ENCODE measurements at places on chromosomes 4 and X.

DNA sequence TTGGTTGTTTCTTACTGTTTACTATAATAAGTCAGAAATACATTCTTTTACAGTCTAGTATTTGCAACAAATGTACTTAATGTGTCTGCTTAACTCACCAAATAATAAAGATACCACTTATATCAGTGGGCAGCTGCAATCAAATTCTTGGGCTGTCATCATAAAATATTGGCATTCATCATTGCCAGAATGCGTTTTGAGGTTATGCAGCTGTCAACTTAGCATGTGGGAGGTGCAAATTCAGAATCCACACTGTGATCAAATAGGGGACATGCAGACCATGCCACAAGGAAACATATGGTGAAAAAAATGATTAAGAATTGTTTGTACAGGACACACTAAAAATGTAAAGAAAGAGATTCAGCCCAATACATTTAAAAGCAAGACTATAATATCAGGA is 86.5 kb downstream of the HCCS start:
- H3K4me1 ChIP-seq: no peaks in the 10 kb centered on the region
- no peaks in the 10 kb centered on the region for H3K36me3 ChIP-seq
- no peaks in the 10 kb centered on the region for H3K27me3 ChIP-seq
- H3K27ac ChIP-seq: no peak overlapping the region
- no peak for DNase-seq

DNA sequence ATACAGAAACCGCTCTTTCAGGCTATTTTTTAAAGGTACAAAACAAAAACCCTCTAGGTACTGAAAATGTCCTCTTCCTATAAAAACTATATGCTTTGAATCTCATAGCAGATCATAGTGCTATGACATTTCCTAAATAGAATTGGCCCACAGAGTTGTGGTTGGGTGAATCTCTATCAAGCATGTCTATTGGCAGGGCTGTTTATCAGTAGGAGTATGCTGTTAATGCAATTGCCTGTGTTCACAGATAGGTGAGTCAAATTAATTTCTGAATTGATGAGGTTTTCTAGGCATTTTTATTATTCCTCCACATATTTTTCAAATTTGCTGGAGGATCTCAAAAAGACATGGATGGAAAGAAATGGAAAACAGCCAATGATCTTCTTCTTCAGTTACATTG is 73.9 kb downstream of the QRFPR start:
- DNase-seq: no peak
- no peak overlapping the region for H3K4me3 ChIP-seq
- no peaks in the 10 kb centered on the region for H3K27me3 ChIP-seq

DNA sequence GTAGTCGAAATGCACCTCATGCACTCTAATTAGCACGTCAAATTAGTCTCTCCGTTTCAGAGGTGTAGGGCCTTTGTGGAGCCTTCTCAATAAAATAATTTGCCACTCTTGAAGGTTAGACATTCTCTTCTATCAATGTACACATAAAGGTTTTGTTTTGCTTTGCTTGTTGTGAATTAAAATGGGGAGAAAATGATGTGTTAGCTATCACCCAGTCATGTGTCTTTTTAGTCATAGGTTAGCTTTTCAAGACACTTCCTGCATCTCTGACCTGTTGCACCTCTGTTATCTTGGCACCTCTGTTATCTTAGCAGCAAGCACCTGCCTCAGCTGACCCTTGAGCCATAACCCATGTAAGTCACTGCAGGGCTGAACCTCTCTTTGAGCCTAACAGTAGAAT is 936 bp downstream of the TMEM144 start:
- DNase-seq: no peak
- H3K27ac ChIP-seq: peak overlapping the region; percentile 84
- H3K4me1 ChIP-seq: peaks cover 16% of the 10 kb centered on the region
- H3K27me3 ChIP-seq: no peaks in the 10 kb centered on the region
- H3K36me3 ChIP-seq: no peaks in the 10 kb centered on the region

DNA sequence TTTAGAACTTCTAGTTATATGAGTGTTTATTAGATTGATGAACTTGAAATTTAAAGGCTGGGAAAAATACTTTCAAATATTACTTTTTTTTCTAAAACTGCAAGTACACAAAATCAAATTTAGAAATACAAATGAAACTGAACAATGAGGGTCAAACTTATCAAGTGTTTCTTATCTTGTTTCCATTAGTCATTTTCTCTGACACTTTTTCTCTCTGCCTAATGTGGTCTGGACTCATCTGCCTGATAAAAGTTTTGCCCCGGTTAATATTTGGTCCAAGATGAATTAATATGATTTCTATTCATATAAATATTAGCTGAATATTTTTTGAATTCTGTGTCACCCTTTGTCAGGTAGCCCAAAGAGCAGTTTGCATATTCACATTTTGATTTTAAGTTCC is 8.7 kb upstream of the HPGDS start:
- H3K4me3 ChIP-seq: no peak overlapping the region
- H3K4me1 ChIP-seq: no peaks in the 10 kb centered on the region
- H3K27me3 ChIP-seq: no peaks in the 10 kb centered on the region
- H3K36me3 ChIP-seq: no peaks in the 10 kb centered on the region
- H3K27ac ChIP-seq: no peak overlapping the region

DNA sequence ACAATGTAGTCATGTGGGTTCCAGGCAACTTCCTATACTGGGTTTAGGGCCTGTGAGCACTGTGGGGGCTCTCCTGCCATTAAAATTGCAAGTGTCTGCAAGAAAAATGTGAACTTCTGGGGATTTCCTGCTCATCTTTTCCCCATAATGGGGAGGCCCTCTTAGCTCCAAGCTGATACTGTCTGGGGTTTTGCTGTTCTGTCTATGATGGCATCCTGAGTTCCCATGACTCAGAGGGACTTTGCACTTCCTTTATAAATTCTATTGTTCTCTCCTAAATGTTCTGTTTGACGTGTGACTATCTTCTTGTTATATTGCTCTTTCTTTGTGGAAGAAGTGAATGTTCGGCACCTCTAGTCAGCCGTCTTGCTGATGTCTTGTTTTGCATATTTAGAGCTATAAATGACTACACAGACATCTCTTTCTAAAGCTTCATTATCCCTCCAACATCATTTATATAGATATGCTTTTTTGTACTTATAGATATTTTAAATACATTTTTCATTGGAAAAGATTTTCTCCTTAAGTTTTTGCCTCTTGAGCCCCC is 465.8 kb downstream of the NAF1 start:
- no peaks in the 10 kb centered on the region for H3K36me3 ChIP-seq
- H3K4me3 ChIP-seq: no peak overlapping the region
- DNase-seq: no peak
- H3K4me1 ChIP-seq: no peaks in the 10 kb centered on the region
- H3K27ac ChIP-seq: no peak overlapping the region
- H3K27me3 ChIP-seq: no peaks in the 10 kb centered on the region

- H3K4me1 ChIP-seq: no peaks in the 10 kb centered on the region
- H3K27me3 ChIP-seq: no peaks in the 10 kb centered on the region
- no peak overlapping the region for H3K27ac ChIP-seq
- DNase-seq: no peak
These were observed 1040.0 kb downstream of the STPG2 start for GRCh38 chr4:97103252-97103651.

GRCh38 chr4:138344054-138344453 is 101.9 kb upstream of the SLC7A11 start:
- no peaks in the 10 kb centered on the region for H3K27me3 ChIP-seq
- DNase-seq: no peak
- no peak overlapping the region for H3K27ac ChIP-seq
- H3K4me1 ChIP-seq: no peaks in the 10 kb centered on the region
- H3K36me3 ChIP-seq: no peaks in the 10 kb centered on the region

DNA sequence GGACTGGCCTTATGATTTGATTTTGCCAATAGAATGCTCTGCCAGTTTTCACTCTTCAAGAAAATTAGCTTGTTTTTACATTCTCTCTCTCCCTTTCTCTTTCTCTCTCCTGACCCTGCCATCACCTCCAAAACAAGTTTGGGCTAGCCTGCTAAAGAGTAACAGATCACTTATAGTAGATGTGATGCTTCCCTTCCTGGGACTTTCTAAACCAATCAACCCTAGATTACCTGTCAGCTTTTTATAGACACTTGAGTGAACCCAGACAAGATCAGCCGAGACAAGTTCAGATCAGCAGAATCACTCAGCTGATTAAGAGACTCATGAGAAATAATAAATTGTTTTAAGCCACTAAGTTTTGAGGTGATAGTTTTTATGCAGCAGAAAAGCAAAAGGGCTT is 521.2 kb downstream of the ANKRD50 start:
- H3K4me1 ChIP-seq: no peaks in the 10 kb centered on the region
- H3K4me3 ChIP-seq: no peak overlapping the region
- no peak for DNase-seq
- H3K27me3 ChIP-seq: no peaks in the 10 kb centered on the region
- no peaks in the 10 kb centered on the region for H3K36me3 ChIP-seq
- H3K27ac ChIP-seq: no peak overlapping the region

- no peaks in the 10 kb centered on the region for H3K4me1 ChIP-seq
- H3K27ac ChIP-seq: no peak overlapping the region
- no peak overlapping the region for H3K4me3 ChIP-seq
- no peak for DNase-seq
These were observed 63.1 kb downstream of the SERPINA7 start for GRCh38 chrX:105975382-105975781.

DNA sequence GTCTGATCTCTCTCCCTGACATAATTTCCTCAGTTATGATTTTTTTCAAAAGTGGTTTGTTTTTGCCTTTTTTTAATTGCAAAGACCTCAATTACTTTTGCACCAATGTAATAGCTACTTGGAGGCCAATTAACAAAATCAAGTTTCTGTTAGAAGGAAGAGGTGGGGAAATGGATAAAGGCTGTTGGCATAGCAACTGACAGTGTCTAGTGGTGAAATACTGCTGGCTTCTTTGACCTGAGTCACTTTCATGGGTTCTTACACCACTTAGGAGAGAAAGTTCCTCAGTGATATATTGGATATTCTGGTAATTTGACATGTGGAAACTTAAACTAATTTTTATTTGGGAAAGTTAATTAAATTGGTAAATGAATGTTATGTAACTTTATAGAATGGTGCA is 26.5 kb upstream of the ATP8A1 start:
- no peaks in the 10 kb centered on the region for H3K27me3 ChIP-seq
- no peak overlapping the region for H3K4me3 ChIP-seq
- H3K27ac ChIP-seq: no peak overlapping the region

- no peaks in the 10 kb centered on the region for H3K36me3 ChIP-seq
- no peaks in the 10 kb centered on the region for H3K27me3 ChIP-seq
- H3K4me3 ChIP-seq: no peak overlapping the region
- no peaks in the 10 kb centered on the region for H3K4me1 ChIP-seq
- no peak overlapping the region for H3K27ac ChIP-seq
- no peak for DNase-seq
These were observed 59.8 kb downstream of the PTCHD1 start for GRCh38 chrX:23394421-23394820.

- no peaks in the 10 kb centered on the region for H3K4me1 ChIP-seq
- peak overlapping the region; percentile 54 for H3K4me3 ChIP-seq
- peak; percentile 62 for DNase-seq
These were observed 465 bp downstream of the BMPR1B start for GRCh38 chr4:94758141-94758699.

DNA sequence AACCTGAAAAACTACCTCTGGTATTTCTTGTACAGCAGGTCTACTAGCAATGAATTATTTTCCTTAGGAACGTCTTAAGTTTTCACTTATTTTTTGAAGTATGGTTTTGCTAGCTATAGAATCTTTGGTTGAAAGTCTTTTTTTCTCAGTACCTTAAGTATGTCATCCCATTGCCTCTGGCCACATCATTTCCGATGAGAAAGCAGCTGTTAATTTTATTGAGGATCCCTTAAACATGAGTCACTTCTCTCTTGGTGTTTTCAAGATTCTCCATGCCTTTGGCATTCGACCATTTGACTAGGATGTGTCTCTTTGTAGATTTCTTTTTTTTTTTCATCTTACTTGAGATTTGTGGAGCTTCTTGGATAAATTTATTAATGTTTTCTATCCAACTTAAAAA is 803.8 kb upstream of the AMOT start:
- no peak overlapping the region for H3K27ac ChIP-seq
- no peak overlapping the region for H3K4me3 ChIP-seq
- H3K27me3 ChIP-seq: no peaks in the 10 kb centered on the region
- H3K4me1 ChIP-seq: no peaks in the 10 kb centered on the region

GRCh38 chr4:88731381-88731780 is 33.8 kb upstream of the NAP1L5 start:
- H3K27ac ChIP-seq: no peak overlapping the region
- DNase-seq: no peak
- H3K4me1 ChIP-seq: peaks cover 12% of the 10 kb centered on the region

- peaks cover 8% of the 10 kb centered on the region for H3K36me3 ChIP-seq
- no peaks in the 10 kb centered on the region for H3K27me3 ChIP-seq
- H3K4me3 ChIP-seq: peak overlapping the region; percentile 65
- peak overlapping the region; percentile 84 for H3K27ac ChIP-seq
- no peak for DNase-seq
- peaks cover 10% of the 10 kb centered on the region for H3K4me1 ChIP-seq
These were observed 6.2 kb downstream of the PLAC8 start for GRCh38 chr4:83108101-83108861.

GRCh38 chr4:8939840-8940742 is 68.5 kb upstream of the HMX1 start:
- H3K4me1 ChIP-seq: no peaks in the 10 kb centered on the region
- no peaks in the 10 kb centered on the region for H3K36me3 ChIP-seq
- no peak for DNase-seq
- H3K27me3 ChIP-seq: peaks cover 12% of the 10 kb centered on the region
- H3K4me3 ChIP-seq: no peak overlapping the region

DNA sequence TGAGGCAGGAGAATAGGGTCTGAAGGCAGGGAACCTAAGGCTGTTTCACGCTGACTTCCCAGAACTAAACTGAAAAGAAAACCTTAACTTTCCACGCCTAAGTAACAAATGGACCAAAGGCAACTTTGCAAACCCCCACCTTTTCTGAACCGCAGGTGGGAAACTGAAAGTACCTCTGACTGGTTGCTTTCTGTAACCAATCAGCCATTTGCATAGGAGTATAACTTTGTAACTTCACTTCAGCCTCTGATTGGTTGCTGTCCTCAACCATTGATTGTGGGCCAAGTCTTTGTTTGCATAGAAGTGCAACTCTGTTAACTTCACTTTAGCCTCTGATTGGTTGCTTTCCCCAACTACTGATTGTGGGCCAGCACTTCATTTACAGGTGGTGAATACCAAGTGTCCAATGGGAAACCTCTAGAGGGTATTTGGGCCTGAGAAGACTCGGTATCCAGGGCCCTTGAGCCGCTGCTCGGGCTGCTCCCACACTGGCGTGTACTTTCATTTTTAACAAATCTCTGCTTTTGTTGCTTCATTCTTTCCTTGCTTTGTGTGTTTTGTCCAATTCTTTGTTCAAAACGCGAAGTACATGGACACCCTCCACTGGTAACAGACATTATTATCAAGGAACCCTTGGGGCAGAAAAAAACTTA is 121.6 kb upstream of the CBR4 start:
- H3K27ac ChIP-seq: no peak overlapping the region
- H3K4me1 ChIP-seq: peaks cover 9% of the 10 kb centered on the region
- H3K36me3 ChIP-seq: peaks cover 56% of the 10 kb centered on the region
- no peak for DNase-seq
- no peaks in the 10 kb centered on the region for H3K27me3 ChIP-seq

All from lower lobe of right lung (tissue), 2 donors.